ENCODE measurements at places on chromosomes 5 and 9.

DNA sequence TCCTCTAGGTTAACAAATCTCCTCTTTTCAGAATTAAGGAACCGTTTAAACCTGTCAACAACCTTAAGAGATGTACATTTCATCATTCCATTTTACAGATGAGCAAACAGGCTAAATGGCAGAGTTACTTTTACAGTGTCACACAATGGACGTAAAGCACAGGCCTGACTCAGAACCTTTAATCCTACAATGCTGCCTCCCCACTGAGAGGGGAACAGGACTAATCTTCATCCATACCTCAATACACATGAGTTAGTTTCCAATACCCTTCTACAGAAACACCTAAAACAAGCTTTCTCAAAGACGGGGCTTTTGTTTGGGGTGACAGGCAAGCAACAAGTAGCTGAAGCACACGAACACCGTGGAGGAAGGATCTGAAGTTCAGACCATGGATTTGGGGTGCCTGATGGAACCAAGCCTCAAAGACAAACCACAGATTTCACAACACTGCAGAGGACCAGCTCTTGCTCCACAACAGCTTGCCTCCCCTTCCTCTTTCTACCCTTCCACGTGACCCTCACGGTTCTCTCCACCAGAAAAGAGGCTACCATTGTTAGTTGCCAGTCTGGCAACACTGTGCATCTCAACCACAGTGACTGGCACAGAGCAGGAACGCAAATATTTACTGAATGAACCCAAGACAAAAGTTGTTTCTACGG lies 1.8 kb downstream of the RNF130 start:
- peak; percentile 95 for DNase-seq

- DNase-seq, result no peak
Measured at GRCh38 chr5:8493176-8493575, 624.2 kb downstream of the MTRR start.

DNA sequence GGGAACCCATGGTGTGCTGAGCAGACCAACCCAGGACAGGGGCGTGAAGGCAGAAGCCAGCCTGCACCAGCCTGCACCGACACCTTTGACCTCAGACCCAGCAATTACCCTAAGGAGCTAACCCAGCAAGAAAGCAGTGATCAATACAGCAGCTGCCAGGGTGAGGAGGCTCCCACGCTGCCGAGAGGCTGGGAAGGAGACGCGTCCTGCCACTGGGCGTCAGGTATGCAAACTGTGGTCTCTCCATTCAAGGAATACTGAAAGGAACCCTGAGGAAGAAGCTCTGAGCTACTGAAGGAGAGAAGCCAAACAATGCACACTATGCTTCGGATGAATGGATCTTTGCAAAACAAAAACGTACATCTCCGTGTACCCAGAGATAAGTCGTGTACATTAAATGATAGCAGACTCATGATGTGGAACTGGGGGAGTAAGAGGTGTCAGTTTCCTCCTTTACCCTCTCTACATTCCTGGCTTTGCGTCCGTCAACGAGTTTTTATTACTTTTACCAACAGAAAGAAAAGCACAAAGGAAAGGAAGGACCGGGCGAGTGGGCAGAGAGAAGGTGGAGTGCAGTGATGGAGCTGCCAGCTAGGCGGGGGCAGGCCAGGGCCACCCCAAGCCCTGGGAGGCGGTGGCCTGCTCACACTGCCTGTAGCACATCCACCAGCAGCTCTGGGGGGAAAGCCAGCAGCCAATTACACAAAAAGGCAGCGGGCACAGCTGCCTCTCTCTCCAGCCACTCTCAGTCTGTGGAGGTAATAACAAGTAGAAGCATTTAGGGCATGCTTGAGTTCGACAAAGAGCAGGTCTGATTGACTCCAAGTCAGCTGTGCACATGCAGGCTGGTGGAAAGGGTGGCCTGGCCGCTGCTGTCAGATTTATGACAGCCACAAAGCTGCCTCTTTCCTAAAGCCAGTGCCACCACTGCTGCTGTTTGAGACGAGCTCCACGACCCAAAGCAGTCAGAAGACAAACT lies 29.3 kb downstream of the RASGEF1C start:
- DNase-seq, result no peak

DNA sequence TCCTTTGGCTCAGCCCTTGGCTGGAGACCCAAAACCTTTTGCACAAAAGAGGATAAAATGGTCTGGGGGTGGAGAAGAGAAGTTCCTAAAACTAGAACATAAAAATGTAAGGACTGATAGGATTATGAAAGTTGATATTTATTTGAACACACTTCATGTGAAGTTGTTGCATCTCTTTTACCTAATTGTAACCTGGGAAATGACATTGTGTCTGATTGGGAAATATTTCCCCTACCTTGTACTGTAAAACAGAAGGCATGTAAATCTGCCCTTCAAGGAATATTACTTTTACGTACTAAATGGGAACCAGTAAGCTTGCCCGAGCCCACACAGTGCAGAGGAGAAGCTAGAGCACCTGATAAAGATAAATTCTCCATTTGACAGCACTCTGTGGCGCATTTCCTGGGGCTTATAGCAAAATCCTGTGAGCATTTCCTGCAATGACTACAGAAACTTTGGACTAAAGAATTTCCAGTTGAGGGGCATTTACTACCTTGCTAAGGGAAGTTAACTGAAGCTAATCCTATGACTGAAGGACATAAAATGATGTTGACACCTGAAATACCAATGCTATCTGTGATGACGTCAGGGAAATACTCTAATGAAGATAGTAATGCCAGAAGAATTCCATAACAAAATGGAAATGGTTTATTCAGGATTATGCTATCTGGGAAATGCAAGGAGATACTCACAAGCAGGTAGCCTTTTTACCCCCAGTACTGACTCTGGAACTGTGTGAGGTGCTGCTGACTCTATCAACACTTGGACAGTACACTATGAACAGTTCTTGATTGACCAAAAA lies 78.3 kb upstream of the LIFR start:
- DNase-seq, result no peak

GRCh38 chr5:170639221-170639925 lies 135.6 kb downstream of the KCNIP1 start:
- no peak for DNase-seq

DNA sequence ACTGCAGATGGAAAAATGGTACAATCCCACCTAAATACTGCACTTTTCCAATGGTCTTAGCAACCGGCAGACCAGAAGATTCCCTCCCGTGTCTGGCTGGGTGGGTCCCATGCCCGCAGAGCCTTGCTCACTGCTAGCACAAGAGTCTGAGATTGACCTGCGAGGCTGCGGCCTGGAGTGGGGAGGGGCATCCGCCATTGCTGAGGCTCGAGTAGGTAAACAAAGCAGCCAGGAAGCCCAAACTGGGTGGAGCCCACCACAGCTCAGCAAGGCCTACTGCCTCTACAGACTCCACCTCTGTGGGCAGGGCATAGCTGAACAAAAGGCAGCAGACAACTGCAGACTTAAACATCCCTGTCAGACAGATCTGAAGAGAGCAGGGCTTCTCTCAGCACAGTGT lies 221.6 kb upstream of the CTNND2 start:
- DNase-seq, result no peak

DNA sequence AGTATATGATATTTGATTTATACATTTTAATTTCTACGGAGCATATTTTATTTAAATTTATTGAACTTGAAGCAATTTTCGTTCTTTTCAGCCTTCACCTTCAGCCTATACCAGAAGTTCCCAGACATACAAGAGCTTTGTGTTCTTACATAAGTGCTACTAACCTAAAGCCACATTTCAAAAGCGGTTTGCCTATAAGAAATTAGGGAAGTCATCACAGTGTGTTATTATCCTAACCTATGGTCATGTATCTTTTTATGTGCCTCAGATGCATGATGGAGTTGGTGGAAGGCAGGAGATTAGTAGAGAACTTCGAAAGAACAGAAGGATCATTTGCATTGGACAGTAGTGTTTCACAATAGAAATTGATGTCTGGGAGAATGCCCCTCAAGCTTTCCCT lies 3.1 kb downstream of the KIF2A start:
- DNase-seq, result no peak

- no peak for DNase-seq
Measured at GRCh38 chr5:33257807-33258429, 182.8 kb upstream of the TARS1 start.
